ENCODE measurements at places on chromosomes 6 and 20. TPM values are rescaled to one million over a fixed set of nuclear protein-coding genes. Genes with fewer than 3 reads are reported as not detected.

DNA sequence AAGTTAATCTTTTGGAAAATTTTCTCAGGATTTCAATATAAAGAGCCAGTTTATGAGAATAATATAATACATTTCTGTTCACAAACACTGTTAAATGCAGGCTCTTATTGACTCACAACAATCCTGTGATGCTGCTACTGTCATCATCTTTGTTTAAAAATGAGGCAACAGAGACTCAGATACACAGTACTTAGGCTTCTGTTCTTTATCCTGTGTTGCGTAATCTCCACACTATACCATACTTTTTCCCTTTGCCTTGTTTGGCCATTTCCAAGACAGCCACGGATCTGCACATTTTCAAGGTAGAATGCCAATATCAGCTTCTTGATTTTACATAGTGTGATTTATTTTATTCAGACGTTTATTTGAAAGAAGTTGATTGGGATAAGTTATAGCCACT lies 699.0 kb upstream of the CITED2 start:
- no peak for DNase-seq

DNA sequence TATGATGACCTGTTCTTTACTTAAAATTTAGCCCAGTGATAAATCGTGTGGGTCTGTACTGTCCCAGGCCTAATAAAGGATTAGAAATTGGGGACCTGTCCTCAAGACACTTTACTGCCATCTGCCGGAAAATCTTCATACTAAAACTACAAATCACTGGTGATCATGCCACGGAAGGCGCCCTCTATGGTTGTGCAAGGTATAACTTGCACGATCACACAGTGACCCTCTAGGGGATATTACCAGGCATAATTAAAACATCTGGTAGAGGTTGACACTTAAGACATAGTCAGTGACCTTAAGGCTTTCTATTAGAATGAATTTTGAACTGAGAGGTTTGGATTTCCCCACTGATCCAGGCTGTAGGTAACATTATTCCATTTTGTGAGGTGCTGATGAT lies 172.6 kb downstream of the BMP2 start:
- DNase-seq: peak; percentile 66

DNA sequence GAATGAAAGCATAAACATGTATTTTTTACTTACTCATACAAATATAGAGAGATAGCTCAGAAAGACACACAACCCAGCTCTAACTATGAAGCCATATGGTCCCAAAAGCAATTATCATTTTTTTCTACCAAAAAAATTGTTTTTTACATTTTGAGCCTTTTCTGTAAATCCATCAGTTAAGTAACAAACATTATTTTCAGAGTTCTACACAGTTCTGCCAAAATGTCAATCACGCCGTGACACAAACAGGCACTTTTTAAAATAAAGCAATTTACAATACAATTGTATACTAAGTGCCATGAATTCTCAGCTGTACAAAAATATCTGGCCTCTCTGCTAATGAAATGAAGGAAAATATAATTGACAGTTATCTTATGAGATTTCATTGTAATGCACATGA lies 201.4 kb upstream of the ID4 start:
- DNase-seq: no peak

GRCh38 chr6:126145351-126145750 lies 159.0 kb downstream of the TRMT11 start:
- DNase-seq: no peak

Gene EDN1
- total RNA-seq: 1.1 TPM

GRCh38 chr6:65745614-65746013 lies 38.6 kb upstream of the EYS start:
- no peak for DNase-seq

GRCh38 chr20:57663681-57664451 lies 43.6 kb upstream of the ZBP1 start:
- no peak for DNase-seq

- DNase-seq: no peak
These were observed 52.1 kb upstream of the VSTM2L start for GRCh38 chr20:37850724-37851355.

DNA sequence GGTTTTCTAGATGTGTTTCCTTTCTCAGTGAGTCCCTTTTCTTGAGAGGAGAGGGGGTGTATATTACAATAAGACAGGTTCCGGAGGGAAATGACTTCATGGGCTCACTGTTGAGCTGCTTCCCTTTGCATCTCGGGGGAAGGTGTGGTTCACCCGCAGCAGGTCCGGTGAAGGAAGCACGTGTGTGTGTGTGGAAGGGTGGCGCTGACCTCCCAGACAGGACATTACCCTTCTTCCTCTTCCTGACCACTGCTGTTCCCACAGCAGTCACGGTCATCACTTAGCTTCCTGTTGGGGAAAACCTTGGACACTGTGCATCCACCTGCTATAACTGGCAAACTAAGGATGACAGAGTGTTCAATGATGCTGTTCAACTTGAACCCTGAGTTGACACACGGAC lies 83.6 kb downstream of the PLEKHG1 start:
- no peak for DNase-seq

- DNase-seq: no peak
These were observed 117.3 kb downstream of the MYB start for GRCh38 chr6:135298455-135298854.

DNA sequence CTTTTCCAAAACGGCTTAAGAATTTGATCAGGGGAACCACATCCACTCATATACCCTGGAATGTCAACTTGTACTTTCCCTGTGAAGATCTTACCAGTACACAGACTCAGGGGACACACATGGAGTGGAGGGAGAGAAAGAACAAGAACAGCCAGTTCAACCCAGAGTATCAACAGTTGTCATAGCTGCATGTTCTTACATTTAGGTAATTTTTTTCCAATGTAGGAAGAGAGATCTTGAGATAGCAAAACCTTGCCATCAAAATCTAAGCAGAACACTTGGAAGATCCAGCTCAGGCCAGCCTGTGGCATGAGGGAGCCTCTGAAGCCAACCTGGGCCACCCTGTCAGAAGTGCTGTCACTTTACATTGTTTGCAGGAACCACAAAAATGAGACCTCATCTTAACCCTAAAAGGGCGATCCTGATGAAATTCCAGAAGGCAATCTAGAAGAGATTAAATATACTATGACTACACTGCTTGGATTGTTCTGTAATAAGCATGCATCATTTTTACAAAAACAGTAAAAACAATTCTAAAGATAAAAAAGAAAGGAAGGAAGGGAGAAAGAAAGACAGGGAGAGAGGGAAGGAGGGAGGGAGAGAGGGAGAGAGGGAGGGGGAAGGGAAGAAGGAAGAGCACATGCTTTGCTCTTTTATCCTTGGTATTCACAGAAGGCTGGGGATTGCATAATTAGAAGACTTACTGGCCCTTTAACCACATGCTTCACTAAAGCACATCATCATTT lies 124.7 kb upstream of the TCF21 start:
- DNase-seq: no peak

DNA sequence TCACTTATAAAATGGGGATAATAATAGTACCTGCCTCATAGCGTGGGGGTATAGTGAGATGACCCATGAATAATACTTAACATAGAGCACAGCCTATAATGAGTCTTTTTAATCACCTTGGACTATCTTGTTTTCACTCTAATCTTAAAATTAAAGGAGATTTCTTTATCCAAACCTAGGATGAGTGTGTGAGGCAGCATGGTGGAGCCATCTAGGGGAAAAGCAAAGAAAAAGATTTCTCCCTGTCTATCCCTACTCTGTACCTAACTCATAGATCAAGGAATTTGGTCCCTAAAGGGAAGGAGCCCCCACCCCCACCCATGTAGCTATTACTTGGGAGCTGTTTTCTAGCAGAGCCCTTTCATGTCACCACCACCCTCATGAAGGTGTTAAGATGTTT lies 45.2 kb upstream of the PAK5 start:
- no peak for DNase-seq

DNA sequence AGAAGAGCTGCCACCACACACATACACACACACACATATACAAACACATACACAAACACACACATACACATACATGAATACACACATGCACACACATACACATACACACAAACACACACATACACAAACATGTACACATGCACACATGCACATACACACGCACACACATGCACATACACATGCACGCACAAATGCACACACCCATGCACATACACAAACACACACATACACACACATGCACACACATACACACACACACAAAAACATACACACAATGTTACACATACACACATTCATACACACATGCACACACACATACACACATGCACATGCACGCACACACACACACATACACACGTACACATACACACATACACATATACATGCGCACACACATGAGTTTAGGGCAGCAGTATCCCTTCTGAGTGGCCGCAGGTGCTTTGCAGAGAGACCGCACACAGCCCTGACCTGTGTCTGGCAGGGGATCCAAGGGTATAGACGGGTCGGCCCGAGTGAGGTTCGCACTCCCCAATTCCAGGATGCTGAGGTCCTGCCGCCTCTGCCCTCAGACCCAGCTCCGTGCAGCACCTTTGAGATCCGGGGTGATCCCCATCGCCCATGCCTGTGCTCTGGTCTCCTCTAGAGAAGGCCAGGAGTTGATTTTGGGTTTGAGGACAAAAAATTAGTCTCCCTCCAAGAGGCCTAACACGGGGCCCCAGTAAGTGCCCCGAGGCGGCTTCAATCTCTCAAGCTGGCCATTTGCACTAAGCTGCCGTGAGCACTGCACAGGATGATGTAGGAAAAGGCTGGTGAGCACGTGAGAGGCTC lies 56.8 kb downstream of the TMEM242 start:
- DNase-seq: no peak

Measured in H1 (cell line).